Upper lobe of left lung (tissue), 6 donors: ENCODE measurements at places on chromosomes 7 and 10.

- DNase-seq, result no peak
Observed at GRCh38 chr10:48700493-48700892, 15.8 kb downstream of the WDFY4 start.

- no peak for DNase-seq
Observed at GRCh38 chr7:96401200-96401599, 79.3 kb upstream of the SLC25A13 start.

DNA sequence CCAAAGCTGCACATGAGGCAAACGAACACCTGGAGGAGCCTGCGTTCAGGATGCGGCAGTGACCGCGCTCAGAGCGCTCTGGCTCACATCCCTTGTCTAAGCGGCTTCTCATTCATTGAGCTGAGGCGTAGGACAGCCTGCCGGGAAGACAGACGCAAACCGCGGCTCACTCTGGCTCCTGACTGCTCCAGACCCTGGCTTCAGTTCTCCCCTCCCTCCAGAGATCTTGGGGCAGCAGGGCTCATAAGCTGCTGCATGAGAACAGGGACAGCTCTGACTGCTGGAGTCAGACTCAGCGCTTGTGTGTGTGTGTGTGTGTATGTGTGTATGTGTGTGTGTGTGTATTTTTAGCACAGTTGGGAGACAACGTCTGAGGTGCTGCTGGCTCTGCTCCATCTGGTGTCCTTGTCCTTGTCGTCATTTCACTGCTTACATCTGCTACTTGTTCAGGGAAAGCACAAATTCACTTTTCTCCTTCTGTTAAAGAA is 15.8 kb upstream of the LYZL2 start:
- no peak for DNase-seq

DNA sequence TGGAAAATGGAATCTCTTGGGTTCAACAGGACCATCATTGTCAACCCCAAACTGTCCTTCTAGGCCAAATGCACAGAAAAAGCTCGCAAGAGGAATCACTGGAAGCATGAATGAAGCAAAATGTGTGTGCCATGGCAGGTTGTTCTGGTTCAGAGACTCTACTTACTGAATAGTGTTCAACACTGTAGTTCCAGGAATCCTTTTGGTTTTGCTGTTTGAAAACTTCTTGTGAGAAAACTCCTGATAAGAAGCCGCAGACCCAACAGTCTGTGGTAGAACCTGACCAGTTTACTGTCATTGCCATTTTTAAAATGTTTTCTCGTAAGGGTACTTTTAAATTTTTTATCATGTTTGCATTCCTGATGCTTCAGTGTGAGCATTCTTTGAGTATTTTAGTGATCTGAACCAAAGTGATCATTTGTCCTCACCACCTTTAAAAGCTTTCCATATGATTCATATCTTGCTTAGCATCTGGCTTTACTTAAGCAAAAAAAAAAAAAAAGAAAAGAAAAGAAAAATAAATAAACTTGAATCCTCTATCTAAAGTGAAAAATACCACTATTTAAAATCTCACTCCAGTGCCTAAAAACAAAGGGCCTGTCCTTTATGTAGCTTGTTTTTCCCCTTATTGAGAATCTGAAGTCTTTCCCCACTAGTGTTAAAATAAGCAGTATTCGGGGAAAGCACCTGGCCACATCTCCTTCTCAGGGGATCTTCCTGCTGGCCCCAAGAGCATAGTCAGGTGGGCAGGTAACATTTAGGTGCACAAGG is 92.4 kb downstream of the WNT2 start:
- DNase-seq, result no peak

GRCh38 chr7:139032473-139032872 is 3.4 kb downstream of the ZC3HAV1L start:
- no peak for DNase-seq

- DNase-seq, result peak; percentile 55
Observed at GRCh38 chr7:194252-195009, 2.1 kb downstream of the FAM20C start.

DNA sequence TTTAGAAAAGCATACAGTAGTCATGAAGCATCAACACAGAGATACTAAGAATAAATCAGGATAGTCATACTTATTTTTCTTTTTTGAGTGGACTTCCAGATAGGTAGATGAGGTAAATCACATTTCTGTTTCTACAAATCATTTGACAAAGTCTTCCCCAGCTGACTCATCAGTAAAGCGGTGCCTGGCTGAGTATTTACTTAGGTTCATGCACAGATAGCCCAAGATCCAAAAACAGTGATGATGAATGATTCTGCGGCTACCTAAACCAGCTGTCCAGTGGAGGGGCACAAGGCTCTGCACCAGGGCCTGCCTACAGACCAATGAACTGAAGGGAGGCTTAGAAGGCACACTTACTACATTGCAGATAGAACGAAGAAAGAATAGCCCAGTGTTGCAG is 113.1 kb downstream of the PARP12 start:
- DNase-seq, result no peak

- DNase-seq, result no peak
Observed at GRCh38 chr10:6951732-6952131, 371.7 kb upstream of the PRKCQ start.

GRCh38 chr7:151377406-151377805 is 32.4 kb downstream of the WDR86 start:
- DNase-seq, result no peak

DNA sequence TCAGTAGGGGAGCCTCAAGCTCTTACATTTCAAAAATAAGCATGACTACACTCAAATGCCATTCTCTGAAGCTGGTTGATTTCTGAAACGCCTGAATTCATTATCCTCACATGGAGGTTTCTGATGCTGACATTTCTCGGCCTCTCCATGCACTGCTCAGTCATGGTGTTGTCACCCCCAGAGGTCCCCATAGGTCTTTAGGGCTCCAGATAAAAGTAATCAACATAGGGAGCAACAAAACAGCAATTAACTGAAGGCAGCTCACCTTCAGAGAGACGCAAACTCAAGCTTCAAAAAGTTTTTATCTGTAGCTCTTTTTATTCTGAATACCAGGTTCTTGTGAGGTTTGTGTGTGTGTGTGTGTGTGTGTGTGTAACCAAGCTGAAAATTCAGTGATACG is 223.2 kb upstream of the LRRN3 start:
- no peak for DNase-seq

- no peak for DNase-seq
Observed at GRCh38 chr10:85926986-85927385, 439.6 kb downstream of the GRID1 start.

DNA sequence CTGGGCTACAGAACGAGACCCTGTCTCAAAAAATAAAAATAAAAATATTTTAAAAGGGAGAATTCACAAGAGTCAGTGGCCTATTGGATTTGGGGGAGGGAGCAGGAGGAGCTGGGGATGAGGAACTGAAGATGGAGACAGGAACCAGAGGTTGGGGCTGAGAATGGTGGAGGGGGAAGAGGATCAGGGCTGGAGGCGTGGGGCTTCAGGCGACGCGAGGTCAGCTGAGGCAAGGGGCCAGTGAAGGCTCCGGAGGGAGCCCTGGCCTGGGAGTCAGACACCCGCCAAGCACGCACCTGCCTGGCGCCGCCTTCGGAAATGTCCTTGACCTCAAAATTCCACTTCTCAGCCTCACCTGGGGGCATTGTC is 671 bp upstream of the CLEC2L start:
- no peak for DNase-seq

DNA sequence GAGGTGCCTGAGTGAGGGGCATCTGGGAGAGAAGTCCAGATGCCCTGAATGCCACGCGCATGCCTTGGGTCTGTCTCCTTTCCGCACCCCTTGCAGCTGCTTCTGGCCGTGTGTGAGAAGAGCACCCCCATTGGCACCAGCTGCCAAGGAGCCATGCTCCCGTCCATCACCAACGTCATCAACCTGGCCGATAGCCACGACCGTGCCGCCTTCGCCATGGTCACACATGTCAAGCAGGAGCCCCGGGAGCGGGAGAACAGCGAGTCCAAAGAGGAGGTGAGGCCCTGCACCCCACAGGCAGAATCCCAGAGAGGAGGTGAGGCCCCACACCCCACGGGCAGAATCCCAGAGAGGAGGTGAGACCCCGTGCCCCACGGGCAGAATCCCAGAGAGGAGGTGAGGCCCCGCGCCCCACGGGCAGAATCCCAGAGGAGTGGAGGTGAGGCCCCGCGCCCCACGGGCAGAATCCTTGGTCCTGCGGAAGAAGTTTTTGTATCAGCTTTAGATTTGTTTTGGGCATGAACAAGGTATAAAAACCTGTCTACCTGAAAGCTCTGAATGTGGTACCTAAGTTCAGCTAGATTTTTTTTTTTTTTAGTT is 91.8 kb downstream of the TRRAP start:
- DNase-seq, result no peak

GRCh38 chr7:47314248-47314647 is 267.7 kb downstream of the TNS3 start:
- no peak for DNase-seq

DNA sequence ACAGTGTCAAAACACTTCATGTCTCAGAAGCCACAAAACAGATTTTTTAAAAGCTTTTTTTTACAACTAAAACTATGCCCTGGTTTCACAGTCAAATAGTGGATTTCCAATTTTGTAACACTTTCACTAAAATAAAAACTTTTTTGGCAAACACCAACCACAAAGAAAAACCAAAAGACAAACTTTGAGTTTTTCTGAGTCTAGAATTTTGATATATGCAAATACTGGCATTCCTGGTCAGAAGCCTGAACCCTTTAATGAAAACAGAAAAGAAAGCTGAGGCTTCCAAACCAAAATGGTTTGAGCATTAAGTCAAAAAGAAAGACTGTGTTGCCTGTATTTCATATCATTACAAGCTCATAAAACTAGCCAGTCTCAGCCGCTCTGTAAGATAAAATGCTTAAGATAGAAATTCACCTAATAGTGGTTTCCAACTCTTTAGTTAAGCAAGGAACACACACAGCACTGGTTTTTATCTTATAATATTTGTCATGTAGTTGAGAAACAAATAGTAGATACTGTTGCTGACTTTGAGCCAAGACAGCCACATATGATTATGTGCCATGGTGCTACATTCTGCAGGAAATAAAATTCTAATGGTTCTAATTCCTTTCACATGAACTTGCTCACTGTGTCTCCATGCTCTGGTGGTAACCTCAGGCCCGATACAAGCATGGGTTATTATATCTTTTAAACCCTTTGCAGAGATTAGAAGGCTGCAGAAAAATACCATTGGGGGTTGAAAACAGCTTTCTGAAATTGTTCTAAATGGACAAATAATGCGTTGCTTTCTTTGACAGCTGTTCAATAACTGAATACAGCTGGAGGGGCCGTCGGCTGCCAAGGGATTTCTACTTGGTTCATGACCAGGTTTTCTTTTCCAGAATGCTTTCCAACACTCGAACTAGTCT is 49.4 kb downstream of the FAM171A1 start:
- no peak for DNase-seq

- no peak for DNase-seq
Observed at GRCh38 chr10:9149134-9149533, 1094.6 kb downstream of the GATA3 start.

DNA sequence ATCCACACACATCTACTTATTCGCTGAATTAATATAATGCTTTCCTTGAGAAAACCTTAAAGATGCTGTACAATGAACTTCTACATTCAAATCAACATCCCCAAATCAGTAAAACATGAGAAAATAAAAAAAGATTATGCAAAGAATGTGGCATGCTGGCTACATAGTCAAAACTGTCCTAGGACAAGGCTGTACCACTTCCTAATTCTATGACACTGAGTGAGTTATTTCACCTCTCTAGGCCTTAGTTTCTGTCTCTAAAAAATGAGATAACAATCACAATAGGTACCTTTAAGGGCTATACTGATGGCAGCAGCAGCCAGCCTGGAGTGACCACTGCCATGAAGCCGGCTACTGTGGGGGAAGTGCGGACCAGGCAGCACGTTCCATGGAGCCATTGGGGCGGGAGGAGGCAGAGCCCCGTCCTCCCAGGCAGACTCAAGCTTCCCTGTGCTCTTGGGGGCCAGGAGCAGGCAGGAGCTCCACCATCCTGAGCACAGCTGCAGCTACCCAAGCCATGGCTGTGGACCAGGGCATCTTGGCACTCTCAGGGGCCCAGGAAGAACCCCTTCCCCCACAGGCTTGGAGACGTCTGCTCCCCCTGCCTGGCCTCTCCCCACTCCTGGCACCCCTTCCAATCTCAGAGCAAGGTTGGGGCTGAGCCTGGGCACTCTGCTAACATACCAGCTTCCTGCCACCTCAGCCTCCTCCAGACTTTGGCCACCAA is 110.2 kb downstream of the ELAPOR2 start:
- DNase-seq, result no peak

- DNase-seq, result no peak
Observed at GRCh38 chr7:106177738-106178592, 65.9 kb upstream of the SYPL1 start.

DNA sequence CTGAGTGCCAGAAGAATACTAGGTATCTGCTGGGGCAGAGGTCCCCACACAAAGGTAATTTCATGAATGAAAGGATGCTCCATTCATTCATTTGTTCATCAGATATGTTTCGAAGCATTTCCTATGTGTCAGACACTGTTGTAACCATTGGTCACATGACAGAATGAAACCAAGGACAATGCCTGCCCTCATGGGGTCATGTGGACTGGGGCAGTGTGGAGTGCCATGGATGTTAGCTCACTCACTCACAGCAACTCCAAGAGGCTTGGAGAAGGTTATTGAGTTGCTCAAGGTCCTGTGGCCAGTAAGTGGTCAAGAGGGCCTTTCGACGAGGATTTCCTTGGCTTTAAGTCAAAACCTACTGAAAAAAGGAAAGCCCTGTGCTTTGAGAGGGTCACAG is 223.5 kb downstream of the ARHGAP12 start:
- no peak for DNase-seq

- no peak for DNase-seq
Observed at GRCh38 chr7:134692344-134692705, 45.7 kb downstream of the BPGM start.

DNA sequence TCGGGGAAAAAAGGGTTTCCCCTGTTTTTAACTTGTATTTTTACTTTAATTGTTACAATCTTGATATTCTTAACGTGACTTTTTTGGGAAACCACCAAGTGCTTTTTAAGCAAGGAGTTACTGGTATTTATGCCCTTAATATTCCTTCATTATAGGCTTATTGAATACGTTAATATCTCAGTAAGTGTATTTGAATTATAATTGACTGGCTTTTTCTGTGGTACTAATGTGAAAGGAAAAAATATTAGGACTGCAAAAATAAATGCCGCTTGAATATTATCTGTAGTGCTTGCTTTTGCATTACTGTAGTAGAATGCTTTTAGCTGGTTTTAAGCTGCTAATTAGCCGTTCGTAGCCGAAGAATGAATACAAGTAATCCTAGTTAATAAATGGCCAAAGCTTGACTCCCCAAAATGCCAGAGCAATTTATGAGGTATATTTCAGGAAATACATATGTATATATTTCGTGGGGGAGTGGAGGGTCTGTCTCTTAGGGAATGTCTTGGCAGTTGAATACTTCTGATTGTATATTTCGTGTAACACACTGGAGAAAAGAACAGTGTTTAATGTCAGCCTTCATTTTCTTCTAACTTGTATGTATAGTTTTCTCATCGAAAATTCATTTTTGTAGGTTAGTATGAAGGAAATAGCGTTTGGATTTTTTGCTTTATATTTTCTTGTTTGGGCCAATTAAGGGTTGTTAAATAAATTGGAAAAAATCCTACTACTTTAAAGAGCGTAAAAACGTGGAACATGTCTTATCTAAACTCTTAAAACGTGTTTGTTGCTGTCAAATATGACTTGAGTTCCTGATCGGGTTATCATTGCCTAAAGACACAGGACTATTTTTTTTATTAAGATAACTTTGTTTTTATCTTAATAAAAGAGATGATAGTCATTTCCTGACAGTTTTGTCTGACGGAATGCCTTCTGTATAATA is 1.5 kb downstream of the PDCD4 start:
- no peak for DNase-seq
